ENCODE measurements at places on chromosomes 2 and 18.

DNA sequence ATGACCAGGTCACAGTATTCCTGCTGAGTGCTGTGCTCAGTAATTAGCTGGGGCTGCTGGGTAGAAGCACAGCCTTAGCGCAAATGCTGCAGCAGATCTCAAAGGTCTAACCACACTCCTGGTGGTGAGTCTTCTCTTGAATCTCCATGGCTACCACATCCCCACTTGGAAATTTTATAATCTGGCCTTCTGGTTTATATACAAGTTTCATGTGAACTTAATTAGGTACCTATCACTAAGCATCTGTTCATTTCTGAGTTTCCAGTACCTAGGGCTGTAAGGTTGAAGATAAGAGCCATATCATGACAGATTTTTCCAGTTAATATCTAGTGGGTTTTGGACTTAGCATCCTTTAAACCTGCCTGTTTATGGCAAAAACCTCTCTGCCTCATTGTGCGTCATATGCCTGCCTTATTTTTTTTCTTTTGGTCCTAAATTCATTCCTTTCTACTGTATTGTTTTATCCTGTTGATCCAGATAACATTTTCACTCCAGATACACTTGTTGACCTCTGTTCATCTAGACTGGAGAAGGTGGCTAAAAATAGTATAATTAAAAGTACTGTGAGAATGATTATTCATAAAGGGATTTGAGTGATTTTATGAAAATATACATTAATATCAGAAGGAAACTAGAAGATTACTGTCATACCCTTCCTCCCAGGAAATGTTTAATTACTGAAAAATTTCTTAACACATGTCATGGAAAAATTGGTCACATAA is 168.4 kb upstream of the THUMPD2 start:
- DNase-seq, result no peak

DNA sequence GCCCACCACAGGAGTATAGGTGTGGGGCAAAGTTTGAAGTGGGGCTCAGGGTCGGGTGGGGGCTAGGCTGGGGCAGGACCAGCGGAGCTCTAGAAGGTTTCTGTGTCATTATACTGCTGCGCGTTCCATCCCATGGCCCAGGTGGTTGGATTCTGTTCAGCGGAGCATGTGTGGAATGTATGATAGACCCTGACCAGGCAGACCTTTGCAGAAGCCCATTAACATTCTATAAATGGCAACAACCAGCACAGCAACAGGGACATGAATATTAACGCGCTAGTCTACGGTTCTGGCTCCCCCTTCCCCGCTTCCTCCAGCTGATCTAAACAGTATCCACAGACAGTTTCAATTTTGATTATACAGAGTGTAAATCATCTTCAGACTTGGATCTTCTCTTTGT is 4.1 kb upstream of the PRKCE start:
- no peak for DNase-seq

DNA sequence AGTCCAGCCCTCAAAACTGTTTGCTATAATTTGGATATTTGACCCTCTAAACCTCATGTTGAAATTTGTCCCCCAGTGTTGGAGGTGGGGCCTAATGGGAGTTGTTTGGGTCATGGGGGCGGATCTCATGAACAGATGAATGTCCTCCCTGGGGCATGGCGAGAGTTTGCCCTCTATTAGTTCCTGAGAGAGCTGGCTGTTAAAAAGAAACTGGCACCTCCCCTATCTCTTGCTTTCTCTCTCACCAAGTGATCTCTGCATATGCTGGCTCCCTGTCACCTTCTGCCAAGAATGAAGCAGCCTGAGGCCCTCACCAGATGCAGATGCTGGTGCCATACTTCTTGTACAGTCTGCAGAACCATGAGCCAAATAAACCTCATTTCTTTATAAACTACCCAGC is 12.0 kb downstream of the LNPK start:
- DNase-seq, result no peak

DNA sequence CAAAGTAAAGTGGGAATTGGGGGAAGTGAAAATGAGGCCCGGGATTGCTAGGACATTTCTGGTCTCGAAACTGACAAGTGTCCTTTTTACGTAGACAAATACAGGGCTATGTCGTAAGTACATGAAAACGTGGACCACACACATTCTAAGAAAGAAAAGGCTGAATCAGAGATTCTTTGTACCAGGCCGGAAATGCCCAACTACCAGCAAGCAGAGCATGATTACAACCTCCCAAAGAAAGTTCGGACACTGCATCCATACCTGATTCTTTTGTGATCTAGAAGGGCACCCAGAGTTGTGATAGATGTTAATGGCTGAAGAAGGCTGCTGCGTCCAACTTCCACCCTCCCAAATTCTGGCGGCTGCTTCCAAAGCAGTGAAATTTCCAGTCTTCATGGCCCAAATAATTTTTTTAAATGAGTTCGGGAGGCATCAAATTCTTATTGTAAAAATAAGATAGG is 1.7 kb downstream of the RBMS1 start:
- DNase-seq, result no peak

- DNase-seq, result no peak
Observed at GRCh38 chr2:82636402-82637020, 1822.6 kb downstream of the SUCLG1 start.

DNA sequence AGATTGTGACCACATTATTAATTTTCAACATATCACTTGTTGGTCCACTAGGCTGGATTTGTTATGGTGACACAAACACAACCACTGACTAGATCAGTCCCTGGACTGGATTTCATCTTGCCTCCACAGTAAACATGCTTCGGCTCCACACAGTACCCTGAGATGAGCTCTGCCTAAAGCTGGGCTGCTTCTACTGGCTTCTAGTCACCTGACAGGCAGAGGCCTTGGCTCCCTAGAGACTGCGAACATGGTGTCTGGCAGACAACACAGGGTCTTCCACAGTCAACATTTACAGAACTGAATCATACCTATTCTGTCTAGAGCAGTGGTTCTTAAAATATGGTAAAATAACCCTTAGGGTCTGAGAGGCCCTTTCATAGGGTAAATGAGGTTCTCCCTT is 69.2 kb downstream of the RIT2 start:
- DNase-seq, result peak; percentile 14

- no peak for DNase-seq
Observed at GRCh38 chr18:25236736-25237135, 115.2 kb downstream of the ZNF521 start.

GRCh38 chr18:74113711-74114110 is 33.9 kb downstream of the FBXO15 start:
- no peak for DNase-seq

GRCh38 chr18:37303009-37303408 is 262.6 kb downstream of the CELF4 start:
- DNase-seq, result no peak

DNA sequence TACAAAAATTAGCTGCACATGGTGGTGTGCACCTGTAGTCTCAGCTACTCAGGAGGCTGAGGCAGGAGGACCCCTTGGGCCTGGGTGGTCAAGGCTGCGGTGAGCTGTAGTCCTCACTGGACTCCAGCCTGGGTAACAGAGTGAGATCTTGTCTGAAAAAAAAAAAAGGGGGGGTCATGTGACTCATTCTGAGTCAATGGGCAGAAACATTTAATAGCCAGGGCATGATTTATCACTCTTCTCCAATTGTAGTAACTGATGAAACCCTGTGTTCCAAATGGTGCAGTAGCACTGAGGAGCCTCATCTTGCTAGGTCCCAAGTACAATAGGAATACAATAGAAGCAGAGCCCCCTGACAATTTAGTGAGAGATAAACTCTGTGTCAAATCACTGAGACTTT is 78.9 kb upstream of the CCDC68 start:
- DNase-seq, result no peak

DNA sequence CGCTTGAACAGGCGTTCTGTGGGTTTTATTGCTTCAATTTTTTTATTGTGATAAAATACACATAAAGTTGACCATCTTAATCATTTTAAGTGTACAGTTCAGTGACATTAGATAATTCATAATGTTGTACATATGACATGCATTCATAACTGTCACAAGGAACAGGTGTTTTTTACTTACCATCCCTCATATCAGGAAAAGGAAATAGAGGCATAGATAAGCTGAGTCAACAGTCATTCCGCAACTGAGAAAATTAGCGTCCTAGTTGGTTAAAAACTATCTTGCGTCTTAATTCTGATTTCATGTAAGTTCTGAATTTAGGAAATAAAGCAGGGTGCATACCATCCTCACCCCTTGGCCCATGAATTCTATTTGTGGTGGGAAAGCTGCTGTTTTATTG is 36.5 kb downstream of the PLB1 start:
- DNase-seq, result no peak

DNA sequence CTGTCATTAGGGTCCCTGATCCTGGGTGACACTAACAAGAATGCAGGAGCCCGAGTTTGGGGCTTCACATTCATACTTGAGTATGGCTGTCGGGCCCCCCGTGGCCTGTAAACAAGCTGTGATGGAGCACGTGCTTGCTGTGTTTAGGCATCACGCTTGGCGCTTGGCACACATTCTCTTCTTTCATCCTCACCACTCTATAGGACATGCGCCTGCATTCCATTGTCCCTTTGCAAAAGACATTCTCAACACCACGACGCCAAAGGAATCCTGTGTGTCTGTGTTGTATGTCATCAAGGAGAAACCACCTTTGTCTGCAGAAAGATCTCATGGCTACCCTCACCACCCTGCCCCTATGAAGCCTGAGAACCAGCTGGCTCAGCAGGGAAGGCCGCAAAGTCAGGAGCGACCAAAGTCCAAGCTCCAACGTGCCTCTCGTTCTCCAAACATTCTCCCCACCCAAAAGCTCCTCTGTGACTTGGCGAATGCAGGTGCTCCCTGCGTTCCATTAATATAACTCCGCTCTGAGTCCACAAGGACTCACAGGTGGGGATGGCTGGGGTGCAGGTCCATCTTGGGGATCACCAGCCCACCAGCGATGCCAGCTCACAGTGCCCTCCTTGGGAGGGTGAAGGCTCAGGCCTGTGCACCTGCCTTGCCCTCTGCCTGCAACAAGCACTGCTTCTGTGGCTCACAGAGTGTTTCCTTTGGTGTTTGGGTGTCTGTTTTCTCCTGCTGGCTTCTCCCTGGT is 6.2 kb upstream of the PER2 start:
- no peak for DNase-seq

DNA sequence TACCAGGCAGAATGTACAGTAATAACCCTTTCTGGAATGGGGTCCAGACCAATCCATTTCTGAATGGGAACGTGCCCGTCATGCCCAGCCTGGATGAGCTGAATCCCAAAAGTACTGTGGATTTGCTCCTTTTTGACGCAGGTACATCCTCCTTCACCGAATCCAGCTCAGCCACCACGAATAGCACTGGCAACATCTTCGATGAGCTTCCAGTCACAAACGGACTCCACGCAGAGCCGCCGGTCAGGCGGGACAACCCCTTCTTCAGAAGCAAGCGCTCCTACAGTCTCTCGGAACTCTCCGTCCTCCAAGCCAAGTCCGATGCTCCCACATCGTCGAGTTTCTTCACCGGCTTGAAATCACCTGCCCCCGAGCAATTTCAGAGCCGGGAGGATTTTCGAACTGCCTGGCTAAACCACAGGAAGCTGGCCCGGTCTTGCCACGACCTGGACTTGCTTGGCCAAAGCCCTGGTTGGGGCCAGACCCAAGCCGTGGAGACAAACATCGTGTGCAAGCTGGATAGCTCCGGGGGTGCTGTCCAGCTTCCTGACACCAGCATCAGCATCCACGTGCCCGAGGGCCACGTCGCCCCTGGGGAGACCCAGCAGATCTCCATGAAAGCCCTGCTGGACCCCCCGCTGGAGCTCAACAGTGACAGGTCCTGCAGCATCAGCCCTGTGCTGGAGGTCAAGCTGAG is 89.6 kb downstream of the SH3BP4 start:
- no peak for DNase-seq

DNA sequence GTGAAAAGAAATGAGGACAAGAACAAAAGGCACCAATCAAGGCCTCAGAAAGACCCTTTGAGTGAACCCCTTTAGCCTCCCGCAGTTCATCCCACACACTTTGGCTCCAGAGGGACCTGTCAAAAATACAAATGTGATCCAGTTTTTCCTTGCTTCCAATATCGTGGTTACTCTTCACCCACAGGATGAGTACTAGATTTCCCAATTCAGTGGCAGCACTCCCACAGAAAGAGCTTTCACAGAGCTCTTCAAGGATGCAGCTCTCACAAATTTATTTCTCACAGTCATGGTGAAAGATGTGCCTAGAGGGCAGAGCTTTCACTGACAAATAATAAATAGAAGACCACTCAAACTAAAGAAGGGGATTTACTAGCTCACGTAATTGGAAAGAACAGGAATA is 3.0 kb upstream of the GFPT1 start:
- DNase-seq, result no peak

- no peak for DNase-seq
Observed at GRCh38 chr2:20012282-20013125, at the start of gene MATN3. Gene MATN3 (minus strand): TSS chr2:20012668. CDS start chr2:20012631, 37 bp downstream.

GRCh38 chr2:180463608-180464007 is 456.5 kb upstream of the CWC22 start:
- no peak for DNase-seq

DNA sequence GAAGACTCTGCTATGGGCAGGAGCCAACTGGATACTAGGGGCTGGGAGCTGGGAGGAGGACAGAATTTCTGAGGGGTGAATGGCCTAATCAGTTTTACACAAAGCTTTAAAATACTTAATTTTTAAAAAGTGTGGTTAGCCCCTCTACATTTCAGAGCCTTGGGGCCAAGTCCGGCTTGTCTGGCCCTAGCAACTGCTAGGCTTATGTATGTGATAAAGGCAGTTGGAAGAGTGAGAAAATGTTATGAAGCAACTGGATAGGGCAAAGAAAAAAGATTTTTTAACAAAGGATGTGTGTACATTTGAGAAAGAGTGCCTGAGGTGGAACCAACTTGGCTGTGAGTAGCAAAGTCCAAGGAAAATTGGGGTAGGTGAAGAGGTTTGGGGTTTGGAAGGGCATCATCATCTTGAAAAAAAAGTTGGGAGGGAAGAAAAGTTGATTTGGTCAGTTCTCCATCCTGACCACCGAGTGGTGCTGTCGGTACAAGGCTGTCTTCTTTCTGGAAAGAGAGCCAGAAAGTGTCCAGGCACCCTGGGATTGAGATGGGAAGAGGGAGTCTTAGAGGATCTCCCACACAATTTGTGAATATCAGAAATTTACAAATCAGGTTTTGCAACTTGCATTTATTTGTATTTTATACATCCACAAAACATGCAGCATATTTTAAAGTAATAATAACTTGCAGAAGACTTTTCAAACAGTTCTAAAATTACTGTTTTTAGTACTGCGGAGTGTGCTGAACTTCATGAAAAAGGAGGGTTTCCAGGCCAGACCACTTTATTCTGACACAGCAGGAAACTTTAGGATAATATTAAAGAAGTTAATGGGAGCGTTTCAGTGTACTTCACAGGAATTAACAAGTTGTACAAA is 10.5 kb upstream of the CDK15 start:
- peak; percentile 63 for DNase-seq

- peak; percentile 93 for DNase-seq
Observed at GRCh38 chr18:80247393-80247841, at the start of gene PARD6G. Gene PARD6G (minus strand): TSS chr18:80247514. CDS start chr18:80247348, 166 bp downstream.

DNA sequence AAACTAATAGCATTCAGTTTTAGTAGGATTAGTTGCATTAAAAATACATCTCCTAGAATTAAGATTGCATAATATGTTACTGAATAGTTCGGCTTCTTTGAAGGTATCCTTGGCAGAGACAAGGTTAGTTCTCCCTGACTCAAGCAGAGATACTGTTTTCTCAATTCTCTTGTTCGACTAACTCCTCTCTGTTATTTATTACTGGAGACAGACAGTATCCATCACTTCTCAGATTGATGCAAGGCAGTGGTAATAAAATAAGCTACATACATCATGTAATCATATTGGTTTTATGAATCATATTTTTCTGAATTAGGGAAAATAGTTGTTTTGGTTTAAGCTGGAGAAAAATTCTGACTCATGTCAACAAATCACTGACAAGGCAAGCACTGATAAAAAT is 134.8 kb downstream of the SLC8A1 start:
- DNase-seq, result no peak

- DNase-seq, result peak; percentile 90
Observed at GRCh38 chr18:23825978-23826405, 136.7 kb downstream of the LAMA3 start.

GRCh38 chr2:114688241-114688640 is 245.8 kb downstream of the DPP10 start:
- no peak for DNase-seq

Data from Ammon's horn (tissue), 1 donor.